LHCN-M2 (cell line): ENCODE measurements at places on chromosomes 11 and 22. TPM values are rescaled to one million over a fixed set of nuclear protein-coding genes. Genes with fewer than 3 reads are reported as not detected.

DNA sequence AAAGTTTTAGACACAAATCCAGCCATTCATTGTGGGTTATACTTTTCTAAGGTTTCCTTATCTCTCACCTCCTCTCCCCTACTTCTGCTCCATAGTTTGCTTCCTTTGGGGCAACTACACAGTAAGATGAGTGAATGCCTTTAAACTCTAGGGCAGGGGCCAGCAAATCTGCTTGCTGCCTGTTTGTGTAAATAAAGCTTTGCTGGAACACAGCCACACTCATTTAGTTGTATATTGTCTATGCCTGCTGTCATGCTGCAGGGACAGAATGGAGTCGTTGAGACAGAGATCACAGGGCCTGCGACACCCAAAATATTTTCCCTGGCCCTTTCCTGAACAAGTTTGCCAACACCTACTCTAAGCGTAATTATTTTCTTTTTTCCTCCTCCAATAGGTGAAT, 58.7 kb downstream of the TECTA start:
- no peak for DNase-seq

NEFH gene
- total RNA-seq: 3.2 and 4.2 TPM in 2 replicates

DNA sequence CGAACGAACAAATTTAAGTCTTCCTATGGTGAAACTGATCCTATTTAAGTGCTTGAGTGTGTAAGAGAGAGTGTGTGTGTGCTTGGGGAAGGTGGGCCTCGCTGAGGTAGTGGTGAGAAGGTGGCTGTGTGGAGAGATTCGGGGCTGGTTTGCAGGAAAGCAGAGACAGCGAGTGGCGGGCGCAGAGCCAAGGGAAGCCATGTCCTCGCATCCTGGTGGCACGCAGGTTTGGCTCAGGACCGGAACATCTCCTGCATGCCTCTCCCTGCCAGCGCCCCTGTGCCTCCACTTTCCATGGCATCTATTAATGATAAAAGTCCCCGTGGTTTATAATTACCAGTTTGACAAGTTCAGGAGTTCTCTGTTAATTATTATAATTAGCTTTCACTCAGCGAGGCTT, 383.1 kb upstream of the CADM1 start:
- no peak for DNase-seq

- DNase-seq: no peak
Observed at GRCh38 chr11:102223859-102224258, 93.4 kb upstream of the BIRC3 start.

DNA sequence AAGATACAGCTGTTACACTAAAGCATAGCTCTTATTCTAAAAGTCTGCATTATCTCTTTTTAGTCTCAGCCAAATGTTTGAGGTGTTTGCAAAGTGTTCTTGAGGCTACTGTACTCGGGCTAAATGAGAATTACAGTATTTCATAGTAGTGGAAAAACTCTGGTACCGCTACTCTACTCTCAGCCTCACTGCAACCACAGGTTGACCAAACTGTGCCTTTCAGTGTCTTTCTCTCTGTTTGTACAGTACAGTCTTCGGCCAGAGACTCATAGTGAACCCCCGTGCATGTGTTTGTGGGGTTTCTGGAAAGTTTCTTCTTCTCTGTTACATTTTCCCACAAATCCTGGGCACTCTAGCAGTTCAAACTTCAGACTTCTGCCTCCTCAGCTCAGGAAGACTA, 7.4 kb upstream of the LUZP2 start:
- DNase-seq: no peak

- peak; percentile 16 for DNase-seq
Observed at GRCh38 chr11:62217191-62217748, 8.8 kb downstream of the SCGB2A1 start.

PRG2 gene
- 0.06 TPM in 1 of 2 replicates, not detected in the other for total RNA-seq

GRCh38 chr11:2093575-2094353, 45.4 kb downstream of the IGF2 start:
- no peak for DNase-seq

GLYATL2 gene
- 1.1 and 1.2 TPM in 2 replicates for total RNA-seq

DNA sequence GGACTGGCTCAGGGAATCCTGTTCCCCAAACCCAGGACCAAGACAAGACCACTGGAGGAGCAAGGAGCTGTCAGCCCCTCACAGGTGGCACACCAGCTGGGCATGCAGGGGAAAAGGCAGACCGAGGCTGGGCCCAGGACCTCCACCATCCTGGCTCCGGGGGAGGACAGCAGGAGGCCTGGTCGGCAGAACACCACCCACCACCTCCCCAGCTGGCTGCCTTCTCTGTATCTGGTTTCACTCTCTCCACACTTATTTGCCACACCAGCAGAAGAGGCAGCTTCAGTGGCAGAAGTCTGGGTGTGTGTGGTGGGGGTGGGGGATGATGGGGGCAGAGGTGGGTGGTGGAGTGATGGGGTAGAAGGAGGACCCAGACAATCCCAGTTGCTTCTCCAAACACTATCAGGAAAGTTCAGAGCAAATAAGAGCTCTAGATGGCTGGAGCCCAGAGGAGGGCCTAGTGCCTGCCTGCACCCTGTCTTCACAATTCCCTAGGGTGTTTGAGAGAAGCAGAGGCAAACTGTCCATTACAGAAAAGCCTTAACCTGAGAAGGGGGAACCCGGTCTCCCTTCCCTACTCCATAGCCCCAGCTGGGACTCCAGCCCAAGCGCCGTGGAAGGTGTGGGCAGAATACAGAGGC, 51.9 kb upstream of the CDON start:
- no peak for DNase-seq

- DNase-seq: peak; percentile 39
Observed at GRCh38 chr11:45021692-45022141, 71.0 kb upstream of the TP53I11 start.

ANO1 gene
- not detected in 2 replicates for total RNA-seq

GRCh38 chr22:19620742-19621371, 93.4 kb upstream of the SEPTIN5 start:
- no peak for DNase-seq

- DNase-seq: no peak
Observed at GRCh38 chr11:11244470-11245080, 108.5 kb downstream of the CSNK2A3 start.

GRCh38 chr11:55658031-55658573, 3.9 kb upstream of the OR4C6 start:
- DNase-seq: no peak

MOV10L1 gene
- 0.23 and 0.32 TPM in 2 replicates for total RNA-seq

DNA sequence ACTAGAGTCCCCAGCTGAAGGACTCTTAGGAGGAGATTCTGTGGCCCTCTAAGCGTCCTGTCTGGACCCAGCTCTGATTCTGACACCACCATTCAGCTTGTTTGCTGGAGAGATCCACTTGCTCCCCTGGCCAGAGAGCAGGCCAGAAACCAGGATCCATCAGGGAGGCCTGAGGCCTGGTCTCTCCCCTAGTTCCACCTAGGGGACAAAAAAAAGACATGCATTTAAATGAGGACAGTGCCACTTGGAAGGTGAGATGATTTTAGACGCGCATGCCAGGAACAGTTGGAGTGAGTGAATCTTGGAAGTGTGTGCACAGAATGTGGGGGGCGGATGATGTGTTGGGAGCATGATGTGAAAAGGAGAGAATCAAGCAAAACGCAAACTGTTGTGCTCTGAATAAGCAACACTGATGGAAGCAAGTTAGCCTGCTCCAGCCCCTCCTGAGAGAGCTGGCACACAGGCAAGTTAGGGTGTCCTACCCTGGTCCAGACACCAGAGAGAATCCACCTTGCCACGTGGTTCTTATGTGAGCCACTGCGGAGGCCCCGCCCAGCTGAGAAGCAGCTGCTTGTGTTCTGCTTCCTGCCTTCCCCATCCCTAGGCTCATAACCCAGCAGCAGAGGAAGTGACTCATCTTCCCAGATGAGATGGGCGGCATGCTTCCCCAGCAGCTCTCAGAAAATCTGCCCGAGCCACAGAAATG, 8.0 kb upstream of the SLCO2B1 start:
- DNase-seq: peak; percentile 97

MS4A3 gene
- not detected in 2 replicates for total RNA-seq

RBMXL2 gene
- not detected in 2 replicates for total RNA-seq

LGALS1 gene
- total RNA-seq: 5,161 and 10,139 TPM in 2 replicates

DNA sequence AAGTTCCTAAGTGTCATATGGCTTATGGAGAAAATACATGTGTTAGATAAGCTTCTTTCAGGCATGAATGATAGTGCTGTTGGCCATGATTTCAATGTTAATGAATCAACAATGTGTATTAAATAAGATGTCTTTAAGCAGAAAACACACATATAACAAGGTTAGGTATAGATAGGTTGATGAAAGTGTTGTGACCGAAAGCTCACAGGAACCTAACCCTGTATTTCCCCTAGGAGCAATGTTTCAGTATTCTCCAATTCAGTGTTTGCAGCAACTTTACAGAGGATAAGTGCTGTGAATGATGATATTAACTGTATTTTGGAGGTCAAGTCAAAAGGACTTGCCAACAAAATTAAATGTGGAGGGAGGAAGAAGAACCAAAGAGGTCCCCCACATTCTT, 82.8 kb upstream of the PRDM11 start:
- no peak for DNase-seq

GRCh38 chr11:115916608-115917007, 412.4 kb upstream of the CADM1 start:
- no peak for DNase-seq

- peak; percentile 20 for DNase-seq
Observed at GRCh38 chr11:68584097-68584496, 100.2 kb upstream of the GAL start.

- DNase-seq: no peak
Observed at GRCh38 chr11:108403052-108403451, 64.3 kb downstream of the C11orf65 start.

JAML gene
- total RNA-seq: not detected in 2 replicates

FOLR2 gene
- not detected in 2 replicates for total RNA-seq

GRCh38 chr11:1307998-1308742, 1.3 kb downstream of the TOLLIP start:
- no peak for DNase-seq

GRCh38 chr11:94834911-94835593, 66.9 kb downstream of the AMOTL1 start:
- no peak for DNase-seq

TRIM49 gene
- not detected in 2 replicates for total RNA-seq

DNA sequence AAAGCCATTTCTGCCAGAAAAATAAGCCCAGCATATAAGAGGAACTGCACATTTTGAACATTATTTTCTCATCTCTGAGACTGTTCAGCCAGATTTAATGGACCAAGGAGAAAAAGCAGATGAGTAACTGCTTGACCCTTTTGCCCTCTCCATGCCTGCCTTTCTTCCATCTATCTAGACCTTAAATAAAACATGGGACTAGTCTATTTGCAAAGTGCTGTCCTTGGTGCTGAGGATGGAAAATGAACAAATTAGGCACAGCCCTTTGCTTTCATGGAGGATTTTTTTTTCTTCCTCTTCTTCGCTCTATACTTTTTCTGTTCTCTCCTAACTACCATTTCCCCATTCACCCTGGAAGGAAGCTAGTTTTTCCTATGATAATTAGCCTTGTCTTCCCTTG, 361.3 kb downstream of the GRM5 start:
- DNase-seq: no peak

GPR83 gene
- not detected in 2 replicates for total RNA-seq

- DNase-seq: no peak
Observed at GRCh38 chr22:16960220-16960883, 47.7 kb downstream of the GAB4 start.

GRCh38 chr22:22171357-22172218, 73.0 kb upstream of the VPREB1 start:
- no peak for DNase-seq

DNA sequence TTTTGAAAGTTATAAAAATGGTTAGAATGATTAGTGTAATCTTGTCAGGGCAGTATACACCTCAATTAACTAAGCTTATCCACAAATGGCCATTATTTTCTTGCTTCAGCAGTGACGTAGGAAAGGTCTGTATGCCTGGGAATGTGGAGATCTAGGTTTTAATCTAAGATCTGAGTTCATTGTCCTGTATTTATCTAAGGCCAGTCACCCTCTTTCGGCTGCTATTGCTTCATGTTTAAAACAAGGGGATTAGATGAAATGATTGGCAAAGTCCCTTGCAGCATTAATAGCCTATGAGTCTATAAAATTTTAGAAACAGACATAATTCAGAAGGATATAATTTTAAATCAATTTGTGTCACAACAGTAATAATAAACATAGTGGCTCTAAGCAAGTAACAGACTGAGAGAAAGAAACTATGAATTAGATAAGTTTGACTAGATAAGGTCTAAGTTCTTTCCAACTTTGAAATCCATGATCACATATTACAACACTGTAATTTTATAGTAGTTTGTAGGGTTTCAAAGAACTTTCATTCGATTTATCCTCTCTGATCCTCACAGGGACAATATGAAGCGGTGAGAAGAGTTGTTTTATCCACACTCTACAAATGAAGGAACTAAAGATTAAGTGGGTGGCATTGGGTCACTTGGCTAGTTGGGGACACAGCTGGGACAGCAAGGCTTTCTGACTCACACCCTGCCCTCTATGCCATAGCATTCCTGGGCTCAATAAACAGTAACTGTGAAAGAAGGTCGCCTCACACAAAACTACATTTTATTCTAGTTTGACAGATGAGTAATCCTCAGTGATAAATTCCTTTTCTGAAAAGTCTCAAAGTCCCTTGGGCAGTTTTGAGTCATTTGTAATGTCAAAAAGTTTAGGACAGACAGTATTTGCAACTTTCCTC, 60.6 kb upstream of the RDX start:
- DNase-seq: peak; percentile 43

GRCh38 chr11:106787454-106787853, 230.8 kb downstream of the GUCY1A2 start:
- no peak for DNase-seq

- DNase-seq: peak; percentile 34
Observed at GRCh38 chr11:4181782-4182721, 87.5 kb downstream of the RRM1 start.

TMPRSS4 gene
- not detected in 2 replicates for total RNA-seq

ACR gene
- total RNA-seq: not detected in 2 replicates

GRCh38 chr11:65611758-65612603, 2.0 kb downstream of the MAP3K11 start:
- no peak for DNase-seq

GRCh38 chr11:20235164-20235563, 74.9 kb upstream of the DBX1 start:
- DNase-seq: no peak

- DNase-seq: no peak
Observed at GRCh38 chr11:125688632-125689031, 8.0 kb upstream of the ACRV1 start.

DNA sequence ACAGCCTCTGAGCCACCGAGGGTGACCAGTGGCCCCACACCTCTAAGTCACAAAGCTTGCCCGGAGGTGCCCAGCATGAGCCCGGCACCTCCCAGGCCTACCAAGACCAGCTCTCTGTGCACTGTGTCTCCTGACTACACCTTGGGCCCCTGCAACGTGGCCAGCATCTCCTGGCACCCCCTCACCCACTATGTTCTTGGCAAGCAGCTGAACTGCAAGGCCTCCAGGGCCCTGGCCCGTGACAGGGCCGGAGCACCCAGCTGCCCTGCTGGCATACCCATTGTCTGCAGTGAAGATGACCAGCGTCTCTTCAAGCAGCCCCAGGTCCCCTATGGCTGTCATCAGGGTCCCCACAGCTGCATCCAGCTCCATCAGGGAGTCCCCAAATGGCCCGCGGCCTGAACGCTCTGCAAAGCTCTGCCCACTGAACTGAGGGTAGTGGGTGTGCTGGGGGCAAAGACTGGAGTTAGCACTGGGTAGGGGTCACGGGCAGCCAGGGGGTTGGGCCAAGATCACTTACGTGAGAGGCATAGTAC, 1.6 kb downstream of the ARSA start:
- DNase-seq: no peak

GRCh38 chr11:109307366-109307765, 114.6 kb upstream of the C11orf87 start:
- DNase-seq: no peak

FDX1 gene
- total RNA-seq: 18.0 and 19.5 TPM in 2 replicates
